ENCODE measurements at places on chromosomes 5 and 9.

DNA sequence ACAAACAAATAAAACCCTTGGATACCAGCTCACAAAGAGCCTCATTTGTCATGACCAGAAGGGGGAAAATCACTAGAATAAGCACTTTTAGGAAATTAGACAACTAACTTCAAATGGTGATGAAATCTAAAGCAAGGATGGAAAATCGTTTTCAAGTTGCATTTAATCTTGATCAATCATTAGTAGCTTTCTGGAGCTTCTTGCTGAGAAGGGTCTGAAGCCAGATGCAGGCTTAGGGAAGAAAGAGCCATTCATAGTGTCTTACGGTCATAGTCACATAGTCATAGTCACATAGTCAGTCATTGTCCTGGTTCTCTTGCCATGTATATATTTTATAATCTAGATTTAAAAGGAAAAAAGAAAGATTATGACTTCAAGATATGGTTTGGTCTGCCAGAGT lies 610.5 kb downstream of the ACTL7B start:
- no peak for DNase-seq

GRCh38 chr5:98977723-98978122 lies 48.9 kb upstream of the CHD1 start:
- peak; percentile 3 for DNase-seq

DNA sequence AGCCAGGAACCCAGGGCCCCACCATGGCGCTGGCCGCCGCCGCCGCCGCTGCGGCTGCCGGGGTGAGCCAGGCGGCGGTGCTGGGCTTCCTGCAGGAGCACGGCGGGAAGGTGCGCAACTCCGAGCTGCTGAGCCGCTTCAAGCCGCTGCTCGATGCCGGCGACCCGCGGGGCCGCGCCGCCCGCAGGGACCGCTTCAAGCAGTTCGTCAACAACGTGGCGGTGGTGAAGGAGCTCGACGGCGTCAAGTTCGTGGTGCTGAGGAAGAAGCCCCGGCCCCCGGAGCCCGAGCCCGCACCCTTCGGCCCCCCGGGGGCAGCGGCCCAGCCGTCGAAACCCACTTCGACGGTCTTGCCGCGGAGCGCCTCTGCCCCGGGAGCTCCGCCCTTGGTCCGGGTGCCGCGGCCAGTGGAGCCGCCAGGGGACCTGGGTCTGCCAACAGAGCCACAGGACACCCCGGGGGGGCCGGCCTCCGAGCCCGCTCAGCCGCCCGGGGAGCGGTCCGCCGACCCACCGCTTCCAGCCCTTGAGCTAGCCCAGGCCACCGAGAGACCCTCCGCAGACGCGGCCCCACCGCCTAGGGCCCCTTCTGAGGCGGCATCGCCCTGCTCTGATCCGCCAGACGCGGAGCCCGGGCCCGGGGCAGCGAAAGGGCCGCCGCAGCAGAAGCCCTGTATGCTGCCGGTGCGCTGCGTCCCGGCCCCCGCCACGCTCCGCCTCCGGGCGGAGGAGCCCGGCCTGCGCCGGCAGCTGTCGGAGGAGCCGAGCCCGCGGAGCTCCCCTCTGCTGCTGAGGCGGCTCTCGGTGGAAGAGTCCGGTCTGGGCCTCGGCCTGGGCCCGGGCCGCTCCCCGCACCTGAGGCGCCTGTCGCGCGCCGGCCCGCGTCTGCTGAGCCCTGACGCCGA lies 749 bp downstream of the SOWAHA start:
- DNase-seq = peak; percentile 30

DNA sequence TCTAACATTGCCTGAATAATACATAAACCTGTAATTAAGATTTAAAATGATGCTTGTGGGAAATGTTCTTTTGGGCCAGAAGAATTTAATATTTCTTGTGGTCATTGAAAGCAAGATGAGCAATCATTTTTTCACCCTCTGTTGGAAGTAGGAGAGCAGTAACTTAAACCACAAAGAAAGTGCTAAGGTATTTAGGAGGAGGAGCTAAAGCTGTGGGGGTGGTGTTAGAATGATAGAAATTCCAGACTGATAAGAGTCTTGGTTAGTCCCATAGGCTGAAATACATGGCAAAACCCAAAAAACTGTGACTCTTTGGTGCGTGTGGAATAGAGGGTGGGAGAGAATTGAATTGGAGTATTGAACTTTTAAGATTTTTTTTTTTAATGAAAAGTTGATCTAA lies 247.0 kb downstream of the YTHDC2 start:
- DNase-seq = no peak

DNA sequence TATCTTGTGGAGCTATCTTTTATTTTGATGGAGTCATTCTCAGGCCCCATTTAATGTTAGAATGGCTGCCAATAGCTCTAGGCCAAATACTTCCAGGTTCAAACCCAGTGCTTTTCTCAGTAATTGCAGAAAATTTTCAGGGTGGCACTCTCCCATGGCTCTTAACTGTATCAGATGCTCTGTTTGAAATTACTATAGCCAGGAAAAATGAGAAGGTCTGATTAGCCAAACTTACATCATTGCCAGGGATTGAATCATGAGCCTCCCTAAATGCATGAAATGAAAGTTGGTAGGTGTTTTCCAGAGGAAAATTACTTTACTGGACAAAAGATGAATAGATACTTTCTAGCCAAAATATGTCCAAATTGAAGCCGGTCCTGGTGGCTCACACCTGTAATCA lies 404.8 kb downstream of the MAT2B start:
- no peak for DNase-seq

GRCh38 chr9:18493451-18493993 lies 19.6 kb downstream of the ADAMTSL1 start:
- DNase-seq = no peak

DNA sequence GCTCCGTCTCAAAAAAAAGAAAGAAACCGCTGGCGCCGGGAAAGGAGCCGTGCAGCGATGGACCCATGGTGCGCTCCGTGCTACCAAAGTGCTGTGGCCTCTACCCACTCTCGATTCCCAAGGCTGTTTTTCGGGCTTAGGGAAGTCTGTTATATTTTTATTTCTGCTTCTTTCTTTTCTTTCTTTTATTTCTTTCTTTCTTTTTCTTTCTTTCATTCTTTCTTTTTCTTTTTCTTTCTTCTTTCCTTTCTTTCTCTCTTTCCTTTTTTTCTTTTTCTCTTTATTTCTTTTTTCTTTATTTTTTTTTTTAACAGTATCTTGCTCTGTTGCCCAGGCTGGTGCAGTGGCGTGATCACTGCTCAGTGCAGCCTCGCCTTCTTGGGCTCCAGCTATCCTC lies 87.5 kb downstream of the ANXA2R start:
- DNase-seq = no peak

GRCh38 chr5:149439899-149440542 lies 60.9 kb upstream of the IL17B start:
- no peak for DNase-seq

- no peak for DNase-seq
These were observed 87.2 kb downstream of the S1PR3 start for GRCh38 chr9:89078421-89078820.

DNA sequence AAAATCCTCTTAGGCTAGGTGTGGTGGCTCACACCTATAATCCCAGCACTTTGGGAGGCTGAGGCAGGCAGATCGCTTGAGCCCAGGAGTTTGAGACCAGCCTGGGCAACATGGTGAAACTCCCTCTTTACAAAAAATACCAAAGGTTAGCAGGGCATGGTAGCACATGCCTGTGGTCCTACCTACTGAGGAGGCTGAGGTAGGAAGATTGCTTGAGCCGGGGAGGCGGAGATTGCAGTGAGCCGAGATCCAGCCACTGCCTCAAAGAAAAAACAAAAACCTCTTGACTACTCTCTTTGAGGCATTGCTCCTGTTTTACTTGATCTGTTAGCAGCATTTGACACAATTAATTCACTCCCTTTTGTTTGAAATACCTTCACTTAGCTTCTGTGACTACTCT lies 20.7 kb downstream of the KIF2A start:
- no peak for DNase-seq

DNA sequence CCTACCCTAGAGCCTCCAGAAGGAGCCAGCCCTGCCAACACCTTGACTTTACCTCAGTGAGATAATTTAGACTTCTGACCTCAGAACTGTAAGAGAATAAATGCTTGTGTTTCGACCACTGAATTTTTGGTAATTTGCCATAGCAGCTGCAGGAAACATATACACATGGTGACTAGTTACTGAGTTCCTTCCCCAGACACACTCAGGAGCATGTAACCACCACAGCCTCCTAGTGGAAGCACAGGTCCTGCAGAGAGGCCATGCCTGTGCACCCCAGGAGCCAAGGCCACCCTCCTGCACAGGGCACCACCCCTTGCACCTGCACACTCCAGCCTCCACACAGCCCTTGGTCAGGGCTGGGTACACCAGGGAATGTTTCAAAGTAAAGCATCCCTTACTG lies 7.6 kb upstream of the CAMSAP1 start:
- DNase-seq = no peak

- DNase-seq = no peak
These were observed 140.0 kb downstream of the SIL1 start for GRCh38 chr5:139058121-139058520.
